ENCODE measurements at places on chromosomes 2 and 18. TPM values are rescaled to one million over a fixed set of nuclear protein-coding genes. Genes with fewer than 3 reads are reported as not detected.

Gene ALKAL2
- not detected for total RNA-seq

GRCh38 chr18:47549021-47549540, 297.6 kb upstream of the SKOR2 start:
- DNase-seq, result no peak

GRCh38 chr2:10579441-10579840, 110.3 kb downstream of the NOL10 start:
- DNase-seq, result no peak

DNA sequence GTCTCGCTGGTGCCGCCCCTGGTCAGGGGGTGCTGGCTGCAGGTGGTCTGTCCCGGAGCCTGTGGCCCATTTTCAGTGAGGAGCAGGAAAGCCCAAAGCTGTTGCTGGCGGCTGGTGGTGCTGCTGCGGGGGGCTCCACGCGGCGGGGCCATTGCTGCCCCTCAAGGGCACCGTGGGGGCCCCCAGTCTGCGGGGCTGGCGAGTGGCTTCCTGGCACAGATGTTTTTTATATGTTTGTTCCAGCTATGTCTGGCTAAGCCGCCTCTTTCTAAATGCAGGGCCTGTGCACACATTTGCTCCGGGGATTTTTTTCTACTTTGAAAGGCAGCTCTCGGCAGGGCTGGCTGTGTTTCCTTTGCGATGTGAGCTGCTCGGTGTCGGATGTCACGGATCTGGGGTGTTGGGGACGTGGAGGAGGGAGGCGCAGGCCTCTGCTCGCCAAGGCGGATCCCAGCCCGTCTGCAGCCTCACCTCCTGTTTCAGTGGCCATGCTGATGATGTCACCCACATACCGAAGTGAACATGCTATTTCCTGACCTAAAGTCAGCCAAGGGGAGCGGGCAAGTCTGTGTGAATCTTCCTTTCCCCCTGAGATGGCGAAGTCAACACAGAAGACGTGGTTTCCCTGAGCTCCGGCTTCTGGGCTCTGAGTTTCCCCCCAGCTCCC, 112.0 kb upstream of the CTDP1 start:
- no peak for DNase-seq

Gene BBS5
- 4.6 TPM for total RNA-seq

DNA sequence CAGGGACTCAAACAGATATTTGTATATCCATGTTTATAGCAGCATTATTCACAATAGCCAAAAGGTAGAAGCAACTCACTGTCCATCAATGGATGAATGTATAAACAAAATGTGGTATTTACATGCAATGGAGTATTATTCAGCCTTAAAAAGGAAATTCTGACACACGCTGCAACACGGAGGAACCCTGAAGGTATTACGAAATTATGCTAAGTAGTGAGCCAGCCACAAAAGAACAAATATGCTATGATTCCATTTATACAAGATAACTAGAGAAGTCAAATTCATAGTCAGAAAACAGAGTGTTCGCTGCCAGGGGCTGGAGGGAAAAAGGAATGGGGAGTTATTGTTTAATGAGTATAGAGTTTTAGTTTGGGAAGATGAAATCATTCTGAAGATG, 61.0 kb upstream of the CDKL4 start:
- no peak for DNase-seq

Gene UGT1A5
- not detected for total RNA-seq

Gene CFAP65
- total RNA-seq, result 0.52 TPM

GRCh38 chr2:178899656-178900055, 92.4 kb upstream of the TTN start:
- DNase-seq, result no peak

DNA sequence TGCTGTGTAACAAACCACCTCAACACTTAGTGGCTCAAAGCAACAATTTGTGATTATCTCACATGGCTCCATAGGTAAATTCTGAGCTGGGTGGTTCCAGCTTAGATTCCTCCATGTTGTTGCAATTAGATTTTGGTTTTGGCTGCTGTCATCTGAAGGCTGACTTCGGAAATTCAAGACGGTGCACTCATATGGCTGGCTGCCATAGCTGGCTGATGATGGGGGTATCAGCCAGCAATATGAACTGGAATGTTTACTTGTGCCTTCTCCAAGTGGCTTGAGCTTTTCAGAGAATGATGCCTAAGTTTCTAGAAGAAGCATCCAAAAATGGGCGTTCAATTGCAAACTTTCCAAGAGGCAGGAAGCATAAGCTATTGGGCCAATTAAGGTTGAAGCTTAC, 213.1 kb downstream of the GCA start:
- no peak for DNase-seq

GRCh38 chr2:25620711-25621110, 52.7 kb downstream of the DTNB start:
- DNase-seq, result no peak

GRCh38 chr2:143885461-143885860, 634.5 kb downstream of the ZEB2 start:
- DNase-seq, result no peak

DNA sequence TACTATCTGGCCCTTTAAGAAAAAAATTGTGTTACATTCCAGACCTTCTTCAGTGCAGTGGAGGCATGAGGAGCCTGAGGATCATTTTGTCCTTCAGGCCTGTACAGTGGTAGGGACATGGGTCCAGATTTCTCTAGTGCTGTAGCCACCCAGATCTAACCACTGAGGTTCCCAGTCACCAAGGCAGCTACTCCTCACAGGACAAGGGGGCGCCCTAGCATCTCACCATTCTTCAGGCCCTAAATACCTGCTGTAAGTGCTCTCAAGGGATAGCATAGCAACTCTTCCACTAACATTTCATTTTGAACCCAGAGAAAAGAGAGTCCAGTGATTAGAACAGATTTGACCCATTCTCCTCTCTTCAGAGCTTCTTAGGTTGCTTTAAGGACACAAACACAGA, 1533.0 kb downstream of the LRP1B start:
- no peak for DNase-seq

Gene SRD5A2
- total RNA-seq, result not detected

DNA sequence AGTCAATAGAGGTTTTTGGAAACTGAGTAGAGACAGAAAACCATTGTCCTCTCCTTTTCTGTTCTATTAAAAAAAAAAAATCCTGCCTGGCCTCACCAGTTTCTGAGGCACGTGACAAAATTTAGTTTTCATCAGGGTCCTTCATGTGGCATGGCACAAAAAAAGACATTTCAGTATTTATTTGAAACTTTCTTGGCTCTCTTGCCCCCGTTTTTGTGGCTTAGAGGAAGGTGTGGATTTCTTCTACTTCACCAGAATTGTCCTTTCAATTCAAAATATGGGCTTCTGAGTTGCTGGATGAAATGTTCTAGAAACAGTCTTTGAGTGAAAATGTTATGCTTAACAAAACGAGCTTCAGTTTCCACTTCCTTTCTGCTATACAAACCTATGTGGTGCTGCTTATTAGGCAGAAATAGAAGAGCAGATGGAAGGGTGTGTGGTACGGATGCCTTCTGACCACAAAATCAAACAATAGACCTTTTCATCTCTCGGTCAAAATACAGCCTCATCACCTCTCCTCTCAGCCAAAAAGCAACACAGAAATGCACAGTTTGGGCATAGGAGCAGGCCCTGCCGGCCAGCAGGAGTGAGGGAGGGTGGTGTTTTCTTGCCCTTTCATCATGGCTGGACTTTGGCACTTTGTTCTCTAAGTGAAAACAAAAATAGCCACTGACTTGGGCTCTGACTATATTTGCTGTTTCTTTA, 89.2 kb downstream of the SH3RF3 start:
- no peak for DNase-seq

DNA sequence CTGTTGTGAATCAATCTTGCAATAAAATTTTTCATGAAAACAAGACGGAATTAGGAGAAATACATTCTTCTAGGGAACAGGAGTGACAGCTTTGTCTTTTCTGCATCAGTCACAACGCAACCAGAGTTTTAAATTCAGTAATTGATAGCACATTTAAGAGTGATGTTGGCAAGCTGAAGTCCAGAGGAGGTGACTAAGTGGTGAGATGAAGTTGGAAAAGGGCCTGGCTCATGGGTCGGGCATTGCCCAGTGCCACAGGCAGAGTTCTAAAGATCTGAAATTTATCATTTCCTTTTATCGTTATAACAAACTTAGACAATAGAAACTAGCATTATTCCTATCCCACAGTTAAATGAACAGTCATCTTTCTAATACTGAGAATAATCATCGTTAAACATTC, 764.6 kb upstream of the ZEB2 start:
- no peak for DNase-seq

DNA sequence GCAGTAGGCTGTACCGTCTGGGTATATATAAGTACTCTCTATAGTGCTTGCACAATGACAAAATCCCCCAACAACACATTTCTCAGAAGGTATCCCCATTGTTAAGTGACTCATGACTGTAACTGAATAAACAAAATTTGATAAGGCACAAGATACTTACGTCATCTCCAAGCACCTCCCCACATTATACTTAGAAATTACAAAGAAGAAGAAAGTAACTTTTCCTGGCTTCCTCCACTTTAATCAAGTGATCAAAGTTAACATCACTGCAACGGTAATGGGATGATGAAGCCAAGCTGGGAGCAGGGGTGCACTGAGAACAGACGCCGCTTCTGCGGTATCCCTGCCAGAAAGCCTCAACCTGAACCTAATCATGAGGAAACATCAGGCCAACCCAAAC, 9.7 kb downstream of the TNS1 start:
- no peak for DNase-seq

Gene PREB
- total RNA-seq, result 54.2 TPM

DNA sequence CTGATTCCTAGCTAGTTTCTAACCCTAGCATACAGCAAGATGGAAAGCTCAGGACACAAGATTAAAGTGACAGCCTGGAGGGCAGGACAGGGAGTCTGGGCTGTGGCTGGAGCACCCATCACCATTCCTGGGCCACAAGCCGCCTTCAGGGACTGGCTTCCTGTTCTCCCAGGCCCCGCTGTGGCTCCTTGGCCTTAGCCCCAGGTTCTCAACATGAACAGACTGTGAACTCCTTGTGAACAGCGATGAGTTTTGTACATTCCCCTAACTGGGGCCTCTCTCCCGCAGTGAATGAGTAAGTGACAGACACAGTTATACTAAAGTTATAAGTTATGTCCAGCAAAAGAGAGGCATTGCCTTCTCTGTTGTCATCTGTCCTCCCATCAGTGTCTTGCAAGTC, 35.9 kb upstream of the SLC14A1 start:
- DNase-seq, result no peak

Gene GPR55
- not detected for total RNA-seq

Gene NYAP2
- total RNA-seq, result not detected

Gene MYO1B
- total RNA-seq, result 51.7 TPM

Gene HES6
- total RNA-seq, result 47.8 TPM

Gene PTCD3
- total RNA-seq, result 154 TPM

Gene TMEM247
- not detected for total RNA-seq

DNA sequence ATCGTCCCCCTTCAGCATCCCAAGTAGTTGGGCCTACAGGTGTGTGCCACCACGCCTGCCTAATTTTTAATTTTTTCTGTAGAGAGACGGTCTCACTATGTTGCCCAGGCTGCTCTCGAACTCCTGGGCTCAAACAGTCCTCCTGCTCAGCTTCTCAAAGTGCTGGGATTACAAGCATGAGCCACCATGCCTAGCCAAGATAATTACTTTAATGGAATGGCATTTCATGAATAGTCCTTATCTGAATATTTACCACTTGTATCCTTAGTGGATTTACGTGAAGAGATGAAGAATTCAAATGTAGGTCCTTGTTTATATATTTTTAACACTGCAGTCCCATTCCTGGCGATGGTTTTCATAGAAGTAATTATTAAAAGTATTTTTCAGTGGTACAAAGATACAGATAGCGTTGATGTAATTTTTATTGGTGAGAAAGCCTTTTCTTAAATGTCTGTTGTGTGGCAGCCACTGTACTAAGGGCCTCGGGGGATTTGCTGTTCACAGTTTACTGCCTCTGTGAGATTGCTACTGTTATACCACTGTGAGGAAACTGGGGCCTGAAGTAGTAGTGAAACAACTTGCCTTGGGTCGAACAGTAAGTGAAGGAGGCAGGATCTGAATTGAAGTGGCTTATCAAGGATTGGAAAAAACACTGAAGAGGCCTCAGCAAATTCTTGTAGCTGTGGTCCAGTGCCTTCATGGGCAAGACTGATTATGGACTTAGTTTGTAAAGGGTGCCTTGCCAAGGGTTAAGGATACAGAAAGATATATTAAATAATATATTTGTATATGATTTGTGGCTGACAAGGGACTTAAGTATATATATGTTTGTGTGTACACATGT, 151.2 kb downstream of the PRPF40A start:
- no peak for DNase-seq

Gene IL36A
- total RNA-seq, result not detected

Gene LDLRAD4
- total RNA-seq, result 1.2 TPM

Gene RHOB
- 72.9 TPM for total RNA-seq

- no peak for DNase-seq
These were observed 12.9 kb upstream of the DTNA start for GRCh38 chr18:34697233-34697632.

DNA sequence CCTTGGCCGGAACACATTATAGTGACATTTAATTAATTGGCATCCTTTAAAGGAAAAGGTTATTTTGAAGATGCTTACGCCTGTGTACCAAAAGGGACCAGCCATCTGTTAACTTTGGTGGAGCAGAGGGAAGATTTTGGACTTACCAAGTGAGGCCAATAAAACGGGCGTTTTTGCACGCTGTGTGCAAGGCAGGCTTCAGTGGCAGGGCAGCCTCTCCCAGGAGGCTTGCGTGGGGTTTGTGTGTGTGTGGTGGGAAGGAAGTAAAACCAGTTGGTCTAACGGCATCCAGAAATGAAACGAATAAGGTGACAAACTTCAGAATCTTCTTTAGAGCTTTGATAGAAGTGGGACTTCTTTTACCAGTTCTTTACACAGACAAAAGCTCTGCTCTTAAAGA, 191.7 kb downstream of the PRKCE start:
- no peak for DNase-seq

GRCh38 chr2:207805566-207806226, 36.0 kb upstream of the FZD5 start:
- no peak for DNase-seq

- DNase-seq, result no peak
These were observed 11.3 kb upstream of the ARHGEF4 start for GRCh38 chr2:130825231-130825965.

GRCh38 chr2:180334514-180334913, 327.4 kb upstream of the CWC22 start:
- DNase-seq, result no peak

Gene DGUOK
- total RNA-seq, result 100 TPM

Gene C2orf80
- not detected for total RNA-seq

Gene CAPN14
- not detected for total RNA-seq

DNA sequence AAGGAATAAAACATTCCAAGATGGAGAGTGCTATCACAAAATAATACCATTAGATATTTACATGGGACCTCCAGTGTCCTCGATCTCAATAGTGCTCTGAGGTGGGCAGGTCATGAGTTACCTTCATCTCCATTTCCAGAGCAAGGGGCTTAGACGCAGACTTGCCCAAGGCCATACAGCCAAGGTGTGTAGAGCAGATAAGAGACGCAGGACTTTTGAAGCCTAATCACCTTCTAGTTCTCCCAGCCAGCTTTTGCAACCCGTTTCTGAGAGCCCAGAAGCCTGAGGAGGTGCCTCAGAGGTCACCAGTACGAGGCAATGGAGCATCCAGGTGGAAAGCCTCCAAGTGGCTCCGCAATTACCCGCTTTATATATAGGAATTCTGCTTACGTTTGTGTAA, 294.7 kb downstream of the LNPK start:
- no peak for DNase-seq

Measured in HCT116 (cell line).